Activated B cell treated with CpG ODN at 0.5 μM for 24 hours (primary cell): ENCODE measurements at places on chromosomes 4 and X.

DNA sequence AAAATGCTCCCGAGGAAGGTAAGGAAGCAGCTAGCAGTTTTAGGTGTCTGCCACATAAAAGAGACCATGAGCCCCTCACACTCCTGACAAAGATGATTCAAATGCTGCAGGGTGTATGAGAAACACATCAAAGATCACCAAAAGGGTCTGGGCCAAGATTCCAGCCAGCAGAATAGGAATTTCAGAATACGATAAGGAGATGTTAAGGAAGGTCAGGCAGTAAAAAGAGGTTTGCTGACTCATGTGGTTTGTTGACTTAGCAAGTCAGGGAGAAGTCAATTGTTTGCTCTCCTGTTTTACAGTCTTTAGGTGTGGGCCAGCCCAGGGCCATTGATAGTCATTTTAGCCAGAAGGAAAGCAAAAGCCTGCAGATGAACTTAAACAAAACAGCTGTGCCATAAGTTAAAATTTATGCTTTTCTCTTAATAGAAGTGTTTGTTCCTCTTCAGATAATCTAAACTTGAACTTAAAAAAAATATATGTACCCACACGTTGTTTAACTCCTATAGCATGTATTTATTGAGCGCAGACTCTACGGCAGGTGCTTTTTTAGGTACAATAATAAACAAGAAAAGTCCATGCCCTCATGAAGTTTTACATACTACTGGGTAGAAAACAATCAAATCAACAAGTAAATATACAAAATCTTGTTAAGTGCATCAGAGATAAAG, 115.6 kb downstream of the CAMK2D start:
- peaks cover 66% of the 10 kb centered on the region for H3K4me1 ChIP-seq
- no peak for DNase-seq
- H3K27me3 ChIP-seq, result no peaks in the 10 kb centered on the region
- no peak overlapping the region for H3K4me3 ChIP-seq
- peak overlapping the region; percentile 37 for H3K27ac ChIP-seq

- peaks cover 5% of the 10 kb centered on the region for H3K4me1 ChIP-seq
- no peak overlapping the region for H3K27ac ChIP-seq
- H3K4me3 ChIP-seq, result peak overlapping the region; percentile 45
- no peak for DNase-seq
- H3K27me3 ChIP-seq, result no peaks in the 10 kb centered on the region
These were observed 68.3 kb upstream of the DDX3X start for GRCh38 chrX:41265615-41266014.

DNA sequence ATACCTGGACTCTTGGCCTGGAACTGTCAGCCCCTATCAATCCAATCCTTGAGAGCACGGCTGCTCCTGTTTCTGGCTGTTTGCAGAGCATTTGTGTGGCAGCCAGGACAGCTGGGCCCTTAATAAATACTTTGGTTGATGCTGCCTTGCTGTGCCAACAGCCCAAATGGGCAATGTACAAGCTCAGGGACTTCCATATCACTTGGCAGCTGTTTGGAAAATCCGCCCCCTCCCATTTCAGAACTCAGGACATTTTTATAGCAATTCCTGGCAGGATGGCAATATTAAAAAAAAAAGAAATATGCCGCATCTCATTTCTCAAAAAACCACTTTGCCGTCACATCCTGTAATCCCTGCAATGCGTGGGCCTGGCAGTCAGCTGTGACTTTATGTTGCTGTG, 218.9 kb downstream of the HS3ST1 start:
- H3K27ac ChIP-seq, result no peak overlapping the region
- no peak for DNase-seq
- H3K4me1 ChIP-seq, result no peaks in the 10 kb centered on the region
- H3K4me3 ChIP-seq, result no peak overlapping the region

DNA sequence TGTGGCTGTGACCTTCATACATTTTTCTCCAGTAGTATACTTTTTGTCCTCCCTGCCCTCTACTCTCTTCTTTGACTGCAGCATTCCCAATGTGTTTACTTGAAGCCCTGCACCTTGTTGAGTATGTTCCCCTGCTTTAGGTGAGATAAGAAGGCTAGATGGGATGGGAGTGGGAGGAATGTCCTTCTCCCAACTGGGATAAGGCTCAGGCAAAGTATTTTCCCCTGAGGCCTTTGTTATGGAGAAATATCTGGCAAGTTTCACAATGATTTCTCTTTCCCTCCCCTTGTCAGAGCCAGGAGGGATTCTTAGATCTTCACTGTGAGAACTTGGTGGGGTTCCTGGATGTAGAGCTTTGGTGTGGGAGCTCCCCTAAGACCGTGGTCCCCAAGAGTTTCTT, 131.8 kb downstream of the CLCN5 start:
- no peaks in the 10 kb centered on the region for H3K27me3 ChIP-seq
- H3K4me3 ChIP-seq, result no peak overlapping the region
- H3K27ac ChIP-seq, result no peak overlapping the region
- no peaks in the 10 kb centered on the region for H3K36me3 ChIP-seq
- peaks cover 4% of the 10 kb centered on the region for H3K4me1 ChIP-seq

GRCh38 chr4:171281359-171281758, 531.8 kb upstream of the GALNTL6 start:
- no peak overlapping the region for H3K27ac ChIP-seq
- no peaks in the 10 kb centered on the region for H3K36me3 ChIP-seq
- H3K4me1 ChIP-seq, result no peaks in the 10 kb centered on the region
- H3K4me3 ChIP-seq, result no peak overlapping the region
- H3K27me3 ChIP-seq, result no peaks in the 10 kb centered on the region

GRCh38 chr4:172124656-172125308, 311.6 kb downstream of the GALNTL6 start:
- no peak overlapping the region for H3K4me3 ChIP-seq
- H3K27me3 ChIP-seq, result no peaks in the 10 kb centered on the region
- peaks cover 14% of the 10 kb centered on the region for H3K4me1 ChIP-seq
- H3K27ac ChIP-seq, result peak overlapping the region; percentile 70
- no peak for DNase-seq

DNA sequence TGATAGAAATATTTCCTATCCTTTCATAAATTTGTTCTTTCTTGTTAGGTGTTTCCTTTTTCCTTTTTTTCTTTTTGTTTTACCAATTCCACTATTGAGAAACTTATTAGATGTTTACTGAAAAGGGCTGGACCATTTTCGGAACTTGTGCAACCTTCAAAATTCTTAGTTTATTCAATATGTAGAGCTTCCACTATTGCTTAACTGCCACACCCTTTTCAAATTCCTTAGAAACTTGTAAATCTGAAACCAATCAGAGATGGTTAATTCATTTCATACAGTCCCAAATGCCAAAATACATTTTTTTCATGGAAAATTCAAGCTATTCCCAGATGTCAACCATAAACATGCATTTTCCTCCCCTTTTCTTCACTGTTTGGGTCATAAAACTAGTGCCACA, 66.1 kb upstream of the SLC39A8 start:
- no peaks in the 10 kb centered on the region for H3K27me3 ChIP-seq
- no peaks in the 10 kb centered on the region for H3K4me1 ChIP-seq
- H3K27ac ChIP-seq, result no peak overlapping the region
- H3K4me3 ChIP-seq, result no peak overlapping the region
- no peak for DNase-seq

DNA sequence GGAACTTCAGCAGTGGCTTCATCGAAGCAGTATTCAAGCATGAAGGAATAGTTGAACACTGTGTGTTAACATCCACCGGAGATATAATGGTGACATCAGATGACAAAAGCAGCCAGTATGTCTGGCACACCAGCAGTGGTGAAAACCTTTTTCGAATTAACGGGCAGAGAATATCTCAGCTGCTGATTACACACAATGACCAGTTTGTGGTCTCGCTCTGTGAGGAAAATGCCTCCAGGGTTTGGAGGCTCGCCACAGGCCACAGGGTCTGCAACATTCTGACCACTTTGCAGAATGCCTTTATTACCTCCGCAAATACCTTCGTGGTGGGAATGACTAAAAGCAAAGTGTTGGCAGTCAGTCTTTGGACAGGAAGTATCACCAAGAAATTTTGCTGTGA, 201.5 kb downstream of the NWD2 start:
- DNase-seq, result no peak

- H3K27ac ChIP-seq, result no peak overlapping the region
- H3K27me3 ChIP-seq, result no peaks in the 10 kb centered on the region
- no peak overlapping the region for H3K4me3 ChIP-seq
- H3K4me1 ChIP-seq, result peaks cover 16% of the 10 kb centered on the region
- DNase-seq, result no peak
- H3K36me3 ChIP-seq, result peaks cover 32% of the 10 kb centered on the region
These were observed 10.0 kb downstream of the TMEM164 start for GRCh38 chrX:110012818-110013485.

DNA sequence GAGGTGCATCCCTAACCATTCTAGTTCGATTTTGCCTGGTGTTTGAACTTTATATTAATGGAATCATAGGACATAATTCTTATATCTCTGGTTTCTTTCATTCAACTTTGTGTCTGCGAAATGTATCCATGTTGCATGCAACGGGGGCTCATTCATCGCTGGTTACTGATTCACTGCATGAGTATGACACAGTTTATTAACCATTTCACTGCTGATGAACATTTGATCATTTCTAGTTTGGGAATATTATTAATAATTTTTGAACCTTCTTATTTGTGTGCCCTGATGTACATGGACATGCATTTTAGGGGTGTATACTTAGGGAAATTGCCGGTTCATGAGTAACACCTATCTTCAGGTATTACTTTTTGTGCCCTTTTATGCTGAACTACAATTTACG, 5.1 kb upstream of the TMEM271 start:
- peaks cover 10% of the 10 kb centered on the region for H3K4me1 ChIP-seq
- peaks cover 38% of the 10 kb centered on the region for H3K27me3 ChIP-seq
- H3K27ac ChIP-seq, result no peak overlapping the region
- no peak overlapping the region for H3K4me3 ChIP-seq
- no peaks in the 10 kb centered on the region for H3K36me3 ChIP-seq
- DNase-seq, result no peak

- H3K36me3 ChIP-seq, result no peaks in the 10 kb centered on the region
- H3K27ac ChIP-seq, result no peak overlapping the region
- H3K27me3 ChIP-seq, result no peaks in the 10 kb centered on the region
- no peak for DNase-seq
These were observed 298.8 kb downstream of the GBA3 start for GRCh38 chr4:22991576-22991975.

- H3K4me1 ChIP-seq, result no peaks in the 10 kb centered on the region
- no peak overlapping the region for H3K4me3 ChIP-seq
- H3K27ac ChIP-seq, result no peak overlapping the region
- no peaks in the 10 kb centered on the region for H3K27me3 ChIP-seq
- DNase-seq, result no peak
These were observed 241.8 kb downstream of the PRDM5 start for GRCh38 chr4:120680647-120681228.

GRCh38 chr4:148286012-148286411, 156.2 kb downstream of the NR3C2 start:
- H3K4me1 ChIP-seq, result no peaks in the 10 kb centered on the region
- H3K4me3 ChIP-seq, result no peak overlapping the region

DNA sequence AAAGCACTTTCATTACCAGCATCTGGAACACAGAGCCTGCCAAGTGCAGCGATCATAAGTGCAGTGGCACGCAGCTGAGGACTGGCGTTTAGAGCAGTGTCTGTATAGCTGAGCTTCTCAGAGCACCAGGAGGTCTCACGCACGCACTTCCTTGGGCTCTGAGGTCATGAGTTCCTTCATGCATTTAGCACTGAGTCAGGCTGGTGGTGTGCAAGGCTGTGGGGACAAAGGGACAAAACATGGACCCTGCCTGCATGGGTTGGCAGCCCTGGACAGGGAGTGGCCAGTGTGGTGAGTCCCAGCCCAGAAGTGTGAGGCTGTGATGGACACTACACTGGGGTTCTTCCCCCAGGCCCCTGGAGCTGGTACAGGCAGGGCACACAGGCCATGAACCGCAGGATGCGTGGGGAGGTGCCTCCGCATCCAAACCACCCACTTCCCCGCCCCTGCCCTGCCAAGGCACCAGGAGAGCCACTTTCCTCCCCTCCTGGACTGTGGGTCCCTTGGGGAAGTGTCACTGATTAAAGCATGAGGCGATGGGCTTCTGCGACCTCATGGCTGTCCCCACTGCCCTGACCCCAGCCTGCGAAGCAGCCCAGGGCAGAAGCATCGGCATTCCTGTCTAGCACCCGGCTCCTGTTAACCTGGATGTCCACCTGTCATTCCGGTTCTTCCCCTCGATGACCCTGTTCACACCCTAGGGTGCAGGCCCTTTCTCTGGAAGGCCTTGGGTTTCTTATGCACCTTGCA, 37.2 kb upstream of the GPR78 start:
- no peaks in the 10 kb centered on the region for H3K4me1 ChIP-seq
- H3K27me3 ChIP-seq, result peaks cover 4% of the 10 kb centered on the region
- DNase-seq, result no peak
- H3K4me3 ChIP-seq, result no peak overlapping the region
- no peak overlapping the region for H3K27ac ChIP-seq

GRCh38 chr4:102580463-102580842, 79.3 kb downstream of the NFKB1 start:
- no peaks in the 10 kb centered on the region for H3K27me3 ChIP-seq

GRCh38 chr4:38132843-38133662, 172.9 kb downstream of the PTTG2 start:
- H3K27ac ChIP-seq, result peak overlapping the region; percentile 4
- H3K36me3 ChIP-seq, result peaks cover 79% of the 10 kb centered on the region
- H3K4me3 ChIP-seq, result no peak overlapping the region
- peaks cover 40% of the 10 kb centered on the region for H3K4me1 ChIP-seq

DNA sequence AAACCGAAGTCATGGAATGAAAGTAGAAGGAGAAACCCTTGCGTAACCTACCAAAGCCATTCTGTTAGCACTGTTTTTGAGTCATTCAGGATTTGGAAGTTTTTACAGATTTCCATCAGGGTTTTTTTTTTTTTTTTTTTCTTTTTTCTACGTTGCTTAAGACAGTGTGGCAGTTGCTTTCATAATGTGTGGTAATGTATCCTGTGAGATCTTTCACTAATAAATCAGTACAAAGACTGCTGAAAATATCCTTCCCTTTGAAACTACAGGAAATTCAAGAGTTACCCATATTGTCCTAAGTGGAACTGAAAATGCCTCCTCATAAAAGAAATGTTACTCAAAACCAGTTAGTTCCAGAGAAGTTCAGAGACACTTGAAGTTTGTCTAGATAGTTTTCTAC, 137.8 kb downstream of the RAPGEF2 start:
- DNase-seq, result no peak
- no peak overlapping the region for H3K4me3 ChIP-seq
- no peaks in the 10 kb centered on the region for H3K27me3 ChIP-seq
- peaks cover 6% of the 10 kb centered on the region for H3K4me1 ChIP-seq
- peaks cover 9% of the 10 kb centered on the region for H3K36me3 ChIP-seq
